ENCODE measurements at places on chromosomes 7 and 10.

- DNase-seq, result no peak
Observed at GRCh38 chr7:22296916-22297315, 60.0 kb downstream of the RAPGEF5 start.

GRCh38 chr7:112566442-112567324 lies 85.9 kb downstream of the LSMEM1 start:
- DNase-seq, result no peak

DNA sequence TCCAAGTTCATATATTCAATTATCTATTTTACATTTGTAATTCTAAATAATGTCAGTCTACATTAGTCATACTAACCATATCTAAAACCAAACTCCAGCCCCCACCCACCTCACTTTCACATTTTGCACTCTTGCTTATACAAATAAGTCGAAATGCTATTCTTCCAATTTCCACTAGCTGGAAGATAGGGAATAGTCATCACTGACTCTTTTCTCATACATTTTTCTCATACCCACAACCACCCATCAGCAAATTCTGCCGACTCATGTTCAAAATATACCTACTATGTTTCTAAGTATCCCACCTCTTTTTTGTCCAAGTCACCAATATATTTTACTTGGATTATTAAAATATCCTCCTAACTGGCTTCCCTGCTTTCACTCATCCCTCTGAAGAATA lies 93.2 kb upstream of the DGKB start:
- no peak for DNase-seq

DNA sequence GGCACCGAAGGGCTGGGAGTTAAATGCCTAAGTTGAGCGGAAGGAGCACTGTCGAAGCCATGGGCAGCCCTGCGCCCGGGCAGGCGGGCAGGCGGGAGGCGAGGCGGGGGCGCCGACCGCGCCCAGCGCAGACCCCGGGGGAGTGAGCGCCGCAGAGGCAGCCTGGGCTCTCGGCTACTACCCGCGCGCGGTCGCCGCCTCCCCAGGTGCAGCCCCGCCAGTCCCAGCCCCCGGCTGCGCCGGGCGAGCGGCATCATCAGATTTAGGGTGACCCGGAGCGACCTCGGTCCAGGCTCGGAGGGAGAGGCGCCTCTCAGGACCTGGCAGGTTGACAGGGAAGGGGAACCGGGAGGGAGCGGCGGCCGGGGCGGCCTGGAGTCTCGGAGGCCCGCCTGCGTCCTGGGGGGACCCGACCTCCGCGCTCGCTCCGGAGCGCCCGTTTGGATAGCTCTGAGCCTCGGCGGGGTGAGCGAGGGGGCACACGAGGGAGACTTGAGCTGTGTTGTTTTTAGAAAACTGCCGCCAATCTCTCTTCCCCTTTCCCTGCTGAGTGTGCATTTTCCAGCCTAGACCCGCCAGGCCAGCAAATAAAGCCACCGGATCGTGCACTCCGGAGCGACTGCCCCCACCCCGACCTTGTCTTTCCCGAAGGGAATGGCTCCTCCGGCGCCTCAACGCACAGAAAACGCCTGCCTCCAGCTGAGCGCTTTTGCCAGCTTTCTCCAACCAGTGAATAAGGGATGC lies 2.3 kb upstream of the NRP1 start:
- DNase-seq, result no peak

- DNase-seq, result no peak
Observed at GRCh38 chr7:9022456-9022855, 589.0 kb downstream of the NXPH1 start.

DNA sequence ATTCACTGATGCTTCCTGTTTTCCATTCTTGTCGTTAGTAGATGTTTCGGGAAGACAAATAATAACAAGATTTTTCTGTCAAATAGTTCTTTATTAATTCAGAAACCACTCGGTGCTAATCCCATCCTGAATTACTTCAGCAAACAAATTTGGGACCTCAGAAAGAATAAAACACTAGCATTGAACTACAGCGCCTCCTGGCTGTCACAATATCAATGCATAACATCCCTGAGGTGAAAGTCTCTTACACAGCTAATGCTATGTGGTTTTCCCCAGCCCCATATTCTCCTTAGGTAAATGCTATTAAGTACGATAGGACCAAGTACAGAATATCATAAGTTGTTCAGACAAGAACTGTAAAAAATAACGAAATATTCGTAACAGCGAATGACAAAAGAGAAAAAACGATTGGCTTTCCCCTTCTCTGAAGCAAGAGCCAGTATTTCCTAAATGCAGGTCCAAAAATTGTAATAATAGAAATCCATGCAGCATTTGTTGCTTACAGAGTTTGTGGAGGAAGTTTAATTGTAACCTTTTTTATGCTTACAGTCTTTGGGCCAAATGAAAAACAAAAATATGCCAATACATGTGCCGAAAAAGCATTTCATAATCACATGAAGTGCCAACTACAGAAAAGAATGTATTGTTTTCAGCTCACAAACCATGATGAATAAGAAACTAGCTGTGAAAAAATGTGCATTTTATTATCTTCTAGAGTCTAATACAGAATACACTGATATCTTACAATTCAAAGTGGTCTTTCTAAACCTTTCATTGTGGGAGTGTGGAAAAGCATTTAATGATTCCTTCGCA lies 47.3 kb downstream of the MYPN start:
- DNase-seq, result peak; percentile 28

- DNase-seq, result no peak
Observed at GRCh38 chr10:104434601-104435000, 81.0 kb downstream of the CFAP58 start.

GRCh38 chr7:40301486-40302068 lies 166.8 kb downstream of the SUGCT start:
- no peak for DNase-seq

- DNase-seq, result peak; percentile 23
Observed at GRCh38 chr7:92685136-92686042, 95.2 kb upstream of the FAM133B start.

DNA sequence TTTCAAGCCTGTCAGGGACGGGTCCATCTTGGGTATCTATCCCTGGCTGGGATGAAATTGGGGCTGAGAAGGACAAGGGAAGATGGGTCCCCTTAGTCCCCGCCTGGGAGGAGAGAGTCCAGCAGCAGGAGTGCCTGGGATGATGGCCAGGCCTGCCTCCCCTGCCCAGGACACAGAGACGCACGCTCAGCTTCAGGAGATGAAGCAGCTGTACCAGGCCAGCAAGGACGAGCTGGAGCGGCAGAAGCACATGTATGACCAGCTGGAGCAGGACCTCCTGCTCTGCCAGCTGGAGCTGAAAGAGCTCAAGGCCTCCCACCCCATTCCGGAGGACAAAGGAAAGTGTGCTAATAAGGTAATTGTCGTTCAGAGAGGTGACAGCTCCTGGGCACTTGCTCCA lies 15.4 kb downstream of the CCDC136 start:
- no peak for DNase-seq

DNA sequence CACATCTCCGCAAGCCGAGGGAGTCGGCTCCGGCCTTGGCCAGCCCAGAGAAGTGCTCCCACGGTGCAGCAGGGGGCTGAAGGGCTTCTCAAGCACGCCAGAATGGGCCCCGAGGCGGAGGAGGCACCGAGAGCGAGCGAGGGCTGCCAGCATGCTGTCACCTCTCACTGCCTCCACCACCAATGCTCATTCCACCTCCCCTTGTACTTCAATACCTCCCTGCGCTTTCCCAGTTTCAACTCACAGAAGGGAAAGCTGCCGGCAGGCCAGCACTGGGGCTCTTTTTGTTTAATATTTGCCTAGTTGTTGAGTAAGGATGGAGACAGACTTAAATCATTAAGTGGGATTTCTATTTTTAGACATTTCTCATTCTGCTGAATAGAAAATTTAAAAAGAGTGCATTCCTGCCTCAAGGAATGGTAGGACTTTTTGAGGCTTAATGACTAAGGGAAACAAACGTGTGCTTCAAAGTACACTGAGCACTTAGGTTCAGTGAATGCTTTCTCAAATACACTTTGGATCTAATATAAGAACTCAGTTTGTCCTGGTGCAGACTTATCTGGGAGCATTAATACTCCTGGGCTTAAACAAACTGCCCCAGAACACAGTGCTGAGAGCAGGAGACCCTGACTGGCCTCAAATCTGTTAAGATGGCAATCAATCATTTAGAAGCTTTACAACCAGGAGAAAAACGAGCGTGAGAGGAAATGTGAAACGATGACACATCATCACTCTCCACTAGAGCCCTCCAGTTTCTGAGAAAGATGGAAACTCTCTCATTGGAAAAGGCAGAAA lies 131.2 kb downstream of the RALA start:
- DNase-seq, result no peak

GRCh38 chr7:79282882-79283602 lies 170.4 kb downstream of the MAGI2 start:
- DNase-seq, result no peak

DNA sequence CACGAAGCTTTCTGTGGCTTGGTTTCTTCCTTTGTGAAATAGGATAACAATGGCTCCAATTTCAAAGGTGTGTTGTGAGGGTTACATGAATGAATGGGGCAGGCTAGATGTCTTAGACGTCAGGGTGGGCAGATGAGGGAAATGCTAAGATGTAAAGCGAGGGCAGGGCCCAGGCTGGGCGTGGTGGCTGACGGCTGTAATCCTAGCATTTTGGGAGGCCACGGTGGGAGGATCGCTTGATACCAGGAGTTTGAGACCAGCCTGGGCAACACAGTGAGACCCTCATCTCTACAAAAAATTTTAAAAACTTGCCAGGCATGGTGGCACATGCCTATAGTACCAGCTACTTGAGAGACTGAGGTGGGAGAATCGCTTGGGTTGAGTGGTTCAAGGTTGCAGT lies 607.7 kb upstream of the FOXK1 start:
- no peak for DNase-seq

DNA sequence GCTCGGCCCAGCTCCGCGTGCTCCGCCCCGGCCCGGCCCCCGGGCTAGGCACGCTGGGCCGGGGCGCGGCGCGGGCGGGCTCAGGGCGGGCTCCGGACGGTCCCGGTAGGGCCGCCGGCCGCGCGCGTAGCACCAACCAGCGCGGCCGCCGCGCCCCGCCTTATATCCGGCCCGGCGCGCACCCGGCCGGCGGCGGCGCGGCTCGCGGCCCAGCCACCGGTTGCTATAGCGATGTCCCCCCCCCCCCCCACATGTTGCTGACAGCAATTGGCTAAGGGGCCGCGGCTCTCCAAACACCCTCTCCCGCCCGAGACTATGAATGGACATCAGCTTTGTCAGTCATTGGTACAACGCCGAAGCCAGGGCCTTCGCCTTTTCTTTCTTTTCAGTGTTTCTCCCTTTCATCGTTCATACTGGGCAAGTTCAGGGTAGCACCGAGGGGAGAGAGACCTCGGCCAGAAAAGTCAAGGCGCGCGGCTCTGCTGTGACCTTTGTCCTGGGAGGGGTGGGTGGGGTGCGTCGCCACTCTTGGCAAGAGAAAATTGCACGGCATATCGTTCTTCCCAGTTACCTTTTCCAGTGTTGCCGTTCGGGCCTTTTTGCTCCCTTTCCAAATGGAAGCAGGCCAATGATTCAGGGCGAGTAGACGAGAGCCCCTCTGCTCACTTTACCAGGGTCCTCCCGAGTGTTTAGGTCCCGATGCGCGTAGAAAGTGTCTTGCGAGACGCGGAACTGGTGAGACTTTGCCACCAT lies 354.2 kb downstream of the DNAJB6 start:
- no peak for DNase-seq

DNA sequence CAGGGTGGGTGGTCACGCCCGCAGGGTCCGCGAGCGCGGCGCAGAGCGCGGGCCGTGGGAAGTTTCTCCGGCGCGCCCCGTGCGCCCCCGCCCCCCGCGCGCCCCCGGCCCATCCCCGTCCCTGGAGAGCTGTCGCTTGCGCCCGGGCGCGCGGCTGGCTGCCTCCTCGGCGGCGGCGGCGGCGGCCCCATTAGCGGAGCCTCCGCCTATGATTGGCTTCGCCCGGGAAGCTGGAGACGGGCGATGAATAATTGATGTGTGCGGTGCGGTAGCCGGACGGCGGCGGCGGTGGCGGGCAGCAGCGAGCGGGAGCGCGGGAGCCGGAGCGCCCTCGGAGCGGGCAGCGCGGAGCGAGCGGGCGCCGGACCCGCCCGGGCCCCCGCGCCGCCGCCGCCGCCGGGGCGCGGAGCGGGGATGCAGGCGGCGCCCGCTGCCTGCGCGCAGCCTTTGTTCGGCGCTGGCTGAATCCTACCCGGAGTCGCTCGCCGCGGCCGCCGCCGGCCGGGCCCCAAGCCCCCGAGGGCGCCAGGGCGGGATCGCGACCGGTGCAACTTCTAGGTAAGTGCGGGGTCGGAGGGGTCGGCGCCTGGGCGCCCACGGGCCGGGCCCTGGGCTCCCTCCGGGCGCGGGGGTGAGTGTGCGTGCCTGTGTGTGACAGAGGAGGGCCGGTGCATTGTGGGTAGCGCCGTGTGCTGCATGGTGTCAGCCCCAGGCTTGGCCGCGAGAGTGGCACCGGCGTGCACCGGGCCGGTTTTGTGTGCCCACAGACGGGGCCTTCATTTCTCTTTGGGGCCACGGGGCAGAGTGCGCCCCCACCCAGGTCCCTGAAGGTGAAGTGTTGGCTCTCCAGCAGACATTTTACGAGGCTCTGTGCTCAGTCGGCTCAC lies 103.8 kb upstream of the PPIF start:
- DNase-seq, result peak; percentile 65

GRCh38 chr7:70695795-70696083 lies 436.2 kb upstream of the GALNT17 start:
- DNase-seq, result no peak

DNA sequence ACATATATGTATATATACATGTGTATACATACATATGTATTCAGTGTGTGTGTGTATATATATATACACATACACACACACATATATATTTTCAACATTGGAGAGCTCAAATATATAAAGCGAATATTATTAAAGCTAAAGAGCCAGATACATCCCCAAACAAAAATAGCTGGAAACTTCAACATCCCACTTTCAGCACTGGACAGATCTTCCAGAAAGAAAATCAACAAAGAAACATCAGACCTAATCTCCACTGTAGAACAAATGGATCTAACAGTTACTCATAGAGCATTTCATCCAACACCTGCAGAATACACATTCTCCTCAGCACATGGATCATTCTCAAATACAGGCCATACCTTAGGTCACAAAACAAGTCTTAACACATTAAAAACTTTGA lies 799.0 kb downstream of the PCDH15 start:
- no peak for DNase-seq

DNA sequence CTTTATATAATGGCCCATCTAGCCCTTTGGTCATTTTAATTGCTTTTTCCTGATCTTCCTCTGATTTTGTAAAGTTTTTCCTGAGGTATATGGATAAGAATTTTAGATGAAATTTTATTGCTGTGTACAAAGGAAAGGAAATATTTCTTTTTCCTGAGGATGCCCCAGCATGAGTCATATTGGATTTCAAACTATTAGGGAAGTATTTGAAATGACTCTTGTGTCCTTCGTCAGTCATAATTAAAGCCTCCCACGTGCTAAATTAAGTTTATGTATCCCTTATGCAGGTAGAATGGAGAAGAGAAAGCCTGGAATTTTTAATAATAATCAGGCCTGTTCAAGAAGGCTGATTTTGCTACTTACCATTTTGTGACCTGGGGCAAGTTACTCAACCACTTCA lies 82.6 kb upstream of the GLI3 start:
- DNase-seq, result no peak

GRCh38 chr7:81752318-81752714 lies 17.5 kb downstream of the HGF start:
- DNase-seq, result no peak

Data from activated T-cell treated with anti-CD3 and anti-CD28 coated beads for 48 hours (primary cell).